Left renal pelvis (tissue), 4 donors: ENCODE measurements at places on chromosomes 7 and 10.
A peak's percentile ranks its signal among the peaks of the same experiment; 100 is the strongest.

GRCh38 chr7:46929359-46929758 is 652.6 kb downstream of the TNS3 start:
- DNase-seq = no peak

DNA sequence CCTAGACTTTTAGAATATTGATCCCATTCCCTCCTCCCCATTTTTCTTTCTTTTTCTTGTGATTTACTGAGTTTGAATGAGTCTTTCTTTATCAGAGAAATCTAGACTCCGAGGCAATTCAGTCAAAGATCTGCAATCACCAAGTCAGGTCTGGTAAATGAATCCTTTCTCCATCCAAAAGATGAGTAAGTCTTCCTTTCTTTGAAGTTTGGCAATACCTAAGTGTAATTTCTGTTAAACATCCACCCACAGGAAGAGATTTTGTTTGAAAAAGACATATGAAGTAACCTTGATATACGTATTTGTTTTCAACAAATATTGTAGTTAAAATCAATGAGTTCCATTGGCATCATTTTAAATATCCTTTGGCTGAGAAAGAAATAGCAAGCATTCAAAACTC is 58.3 kb downstream of the SLC39A12 start:
- no peak for DNase-seq

- no peak for DNase-seq
Observed at GRCh38 chr7:111752022-111752582, 189.8 kb upstream of the IMMP2L start.

DNA sequence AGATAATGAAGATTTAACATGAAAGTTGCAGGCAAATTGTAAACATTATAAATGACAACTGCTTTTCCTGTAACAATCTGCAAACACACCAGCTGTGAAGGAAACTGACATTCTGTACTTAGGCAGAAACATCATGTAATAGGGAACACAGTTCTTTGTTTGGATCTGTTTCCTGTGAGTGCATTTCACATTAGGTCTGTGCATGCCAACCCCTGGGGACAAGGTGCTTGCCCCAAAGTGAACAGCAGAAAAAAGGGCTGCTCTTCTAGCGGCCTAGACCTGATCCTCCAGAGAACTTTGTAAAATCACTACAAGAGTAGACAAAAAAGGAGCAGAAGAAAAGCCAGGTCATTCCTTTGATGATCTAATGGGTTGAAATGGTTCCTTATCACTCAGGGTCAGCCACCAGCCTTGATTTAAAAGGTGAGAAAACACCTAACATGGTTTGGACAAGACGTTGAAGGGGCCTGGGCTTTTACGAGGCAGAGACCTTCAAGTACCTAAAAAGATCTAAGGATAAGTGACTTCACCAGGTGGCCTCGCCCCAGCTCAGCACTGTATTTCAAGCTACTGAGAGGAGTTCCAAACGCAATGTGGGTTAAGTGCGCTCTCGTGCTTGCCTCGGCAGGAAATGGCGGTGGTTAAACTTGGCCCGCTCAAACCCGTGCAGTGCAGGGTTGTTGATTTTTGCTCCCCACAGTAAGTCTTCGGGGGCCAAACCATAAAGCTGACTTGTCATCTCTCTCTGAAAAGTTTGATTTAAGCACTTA is 249.7 kb downstream of the CREB5 start:
- DNase-seq = no peak

DNA sequence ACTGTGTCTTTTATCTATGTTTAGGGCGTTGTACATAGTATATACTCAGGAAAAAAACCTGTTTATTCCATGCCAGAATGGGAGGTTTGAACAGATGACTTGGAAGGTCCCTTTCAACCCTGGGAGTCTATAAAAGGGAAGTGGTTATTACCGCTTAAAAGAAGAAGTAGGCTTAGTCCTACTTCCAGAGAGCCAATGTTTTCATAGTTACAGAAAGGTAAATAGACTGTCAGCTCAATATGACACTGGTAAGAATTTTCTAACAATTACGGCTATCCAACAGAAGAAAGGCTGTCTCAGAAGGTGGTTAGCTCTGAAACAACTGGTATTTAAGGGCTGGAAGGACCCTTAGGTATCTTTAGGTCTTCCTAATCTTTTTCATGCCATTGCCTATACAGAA is 1.1 kb upstream of the TFAM start:
- no peak for DNase-seq

DNA sequence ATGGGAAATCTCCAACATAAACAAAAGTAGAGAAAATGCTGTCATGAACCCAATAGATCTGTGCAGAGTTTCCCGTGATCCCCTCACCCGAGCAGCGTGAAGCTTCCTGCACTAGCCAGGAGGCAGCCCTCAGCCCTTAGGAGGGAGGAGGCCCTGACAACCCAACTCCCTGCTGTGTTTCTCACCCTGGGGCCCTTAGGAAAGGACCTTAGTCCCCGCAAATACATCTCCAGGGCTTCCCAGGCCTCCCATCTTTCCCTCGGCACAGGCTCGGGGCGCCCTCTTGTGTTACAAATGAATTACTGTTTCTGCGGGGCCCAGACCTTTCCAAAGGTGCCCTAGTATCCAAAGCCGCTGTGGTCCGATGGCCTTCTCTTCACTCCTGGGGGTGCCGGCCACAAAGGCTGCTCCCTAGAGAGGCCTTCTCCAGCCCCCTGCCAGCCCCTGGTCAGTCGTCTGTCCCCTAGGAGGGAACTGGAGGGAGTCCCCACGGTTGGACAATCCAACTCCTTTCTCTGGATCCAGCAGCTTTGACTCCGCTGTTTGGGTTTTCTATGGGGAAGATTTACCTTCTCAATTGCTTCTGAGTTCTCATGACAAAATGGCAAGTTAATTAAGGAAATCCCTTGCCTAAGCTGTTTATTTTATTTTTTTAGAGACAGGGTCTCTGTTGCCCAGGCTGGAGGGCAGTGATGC is 49.9 kb upstream of the SH2B2 start:
- peak; percentile 26 for DNase-seq

DNA sequence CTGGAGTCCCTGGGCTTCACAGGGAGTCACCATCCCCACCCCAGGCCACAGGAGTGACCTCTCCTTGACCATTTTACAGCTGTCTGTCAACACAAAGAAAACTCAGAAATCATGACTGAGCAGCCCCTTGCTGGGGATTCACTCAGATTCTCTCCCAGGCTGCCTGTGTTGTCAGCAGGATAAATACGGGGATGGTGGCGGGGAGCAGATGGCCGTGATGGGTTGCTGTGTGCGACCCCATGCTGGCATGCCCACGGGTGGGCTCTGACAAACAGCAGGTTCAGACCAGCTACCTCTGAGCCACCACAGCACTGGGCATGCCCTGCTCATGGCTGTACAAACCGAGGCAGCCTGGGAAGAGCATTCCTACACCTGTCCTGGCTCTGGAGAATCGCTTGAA is 136.1 kb downstream of the SLIT1 start:
- DNase-seq = no peak

- DNase-seq = no peak
Observed at GRCh38 chr7:505171-505570, 14.5 kb downstream of the PDGFA start.

- no peak for DNase-seq
Observed at GRCh38 chr7:90312745-90313144, 8.4 kb downstream of the FAM237B start.

DNA sequence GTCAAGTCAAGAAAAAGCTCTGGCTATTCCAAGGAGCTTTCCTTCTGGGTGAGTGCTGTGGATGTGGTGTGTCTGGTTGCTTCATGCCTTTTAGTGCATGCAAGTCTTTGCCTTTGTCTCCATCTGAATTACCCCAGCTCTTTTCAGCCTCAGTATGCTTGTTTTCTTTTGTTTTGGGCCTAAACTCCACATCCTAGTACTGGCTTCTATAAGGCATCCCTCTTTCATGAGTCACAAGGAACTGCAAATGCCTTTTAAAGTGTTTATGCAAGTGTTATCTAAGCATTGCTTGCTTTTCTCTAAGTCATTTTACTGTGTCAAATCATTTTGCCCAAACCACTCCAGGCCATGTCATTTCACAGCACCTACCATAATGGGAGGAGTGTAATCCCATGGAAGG is 132.1 kb downstream of the PLCE1 start:
- DNase-seq = no peak

DNA sequence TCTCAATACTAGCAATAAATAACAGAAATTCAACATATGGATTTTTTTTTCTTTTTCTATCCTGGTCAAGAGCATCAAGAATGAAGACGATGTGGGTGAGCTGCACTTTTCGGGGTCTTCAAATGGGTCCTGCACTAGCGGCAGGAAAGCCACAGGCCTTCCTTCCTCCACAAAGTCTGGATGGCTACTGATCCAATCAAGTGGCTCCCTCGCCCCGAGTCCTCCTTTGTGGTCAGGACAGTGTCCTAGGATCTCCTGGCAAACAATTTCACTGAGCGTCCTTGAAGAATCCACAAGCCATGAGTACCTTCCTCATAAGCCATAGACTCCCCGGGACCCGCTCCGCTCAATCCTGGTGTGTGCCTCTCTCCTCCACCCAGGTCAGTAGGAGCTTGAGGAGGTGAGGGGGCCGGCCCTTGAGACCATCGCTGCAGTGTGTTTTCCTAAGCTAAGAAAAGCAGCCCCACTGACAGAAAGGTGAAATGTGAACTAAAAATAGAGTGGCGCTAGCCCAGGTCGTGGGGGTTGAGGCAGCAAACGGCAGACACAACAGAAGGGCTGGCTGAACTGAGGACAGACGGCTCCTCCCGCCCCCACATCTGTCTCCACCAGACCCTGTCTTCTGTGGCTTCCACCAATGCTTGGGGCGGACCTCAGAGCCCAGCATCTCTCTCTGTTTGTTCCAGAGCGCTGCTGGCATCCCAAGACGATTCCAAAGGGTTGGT is 202.3 kb downstream of the HERPUD2 start:
- DNase-seq = no peak

DNA sequence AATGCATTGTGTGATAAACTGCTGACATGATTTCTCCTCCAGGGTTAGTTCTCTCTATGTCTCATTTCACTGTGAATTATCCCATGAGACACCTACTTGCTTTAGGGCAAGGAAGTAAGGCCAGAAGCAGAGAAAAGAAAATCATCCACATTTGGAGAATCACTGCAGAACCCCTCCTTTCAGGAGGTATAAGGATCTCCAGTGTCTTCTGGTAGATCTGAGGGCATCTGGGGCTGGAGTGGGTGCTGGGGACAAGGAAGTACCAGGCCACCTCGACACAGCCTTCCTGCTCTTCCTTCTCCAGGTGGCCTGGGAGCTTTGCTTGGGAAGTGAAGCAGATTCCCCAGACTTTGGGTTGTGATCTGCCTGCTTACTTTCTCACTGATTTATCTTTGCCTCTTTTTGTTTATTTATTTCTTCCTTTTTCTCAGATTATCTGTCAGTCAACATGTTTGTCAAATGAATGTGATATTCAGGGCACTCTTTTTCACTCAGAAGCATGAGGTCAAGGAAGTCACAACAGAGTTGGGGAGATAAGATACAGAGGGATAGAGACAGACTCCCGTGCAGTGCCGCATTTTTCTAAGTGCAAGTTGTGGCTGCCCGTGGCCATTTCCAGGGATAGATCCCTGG is 12.4 kb upstream of the CAMK2G start:
- no peak for DNase-seq

DNA sequence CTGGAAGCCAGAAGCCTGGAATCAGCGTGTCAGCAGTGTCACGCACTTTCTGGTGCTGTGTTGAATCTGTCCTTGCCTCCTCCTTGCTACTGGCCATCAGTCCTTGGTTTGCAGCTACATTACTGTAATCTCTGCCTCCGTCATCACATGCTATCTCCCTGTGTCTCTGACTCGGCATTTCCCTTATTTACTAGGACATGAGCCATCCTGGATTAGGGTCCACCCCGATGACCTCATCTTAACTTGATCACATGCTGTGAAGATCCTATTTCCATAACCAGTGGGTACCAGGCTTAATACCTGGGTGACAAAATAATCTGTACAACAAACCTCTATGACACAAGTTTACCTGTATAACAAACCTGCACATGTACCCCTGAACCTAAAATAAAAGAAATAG is 518.0 kb upstream of the KLF6 start:
- no peak for DNase-seq

DNA sequence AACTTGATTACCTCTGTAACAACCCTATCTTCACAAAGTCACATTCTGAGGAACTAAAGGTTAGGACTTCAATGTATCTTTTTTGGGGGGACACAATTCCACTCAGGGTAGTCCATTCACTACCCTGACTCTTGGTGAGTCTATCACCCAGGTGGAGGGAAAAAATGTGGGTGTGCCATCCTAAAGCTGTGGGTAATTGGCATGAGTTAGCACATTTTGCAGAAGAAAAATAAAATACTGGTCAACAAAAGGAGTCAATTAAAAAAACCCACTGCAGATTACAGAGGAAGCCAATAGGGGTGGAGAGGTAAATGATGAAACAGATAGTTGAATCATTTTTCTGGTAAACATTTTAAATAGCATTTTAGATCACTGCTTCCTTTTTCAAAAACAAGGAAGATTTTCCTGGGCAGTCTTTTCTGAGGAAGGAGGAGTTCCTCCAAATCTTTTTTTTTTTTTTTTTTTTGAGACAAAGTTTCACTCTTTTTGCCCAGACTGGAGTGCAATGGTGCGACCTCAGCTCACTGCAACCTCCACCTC is 5.1 kb upstream of the BLVRA start:
- no peak for DNase-seq

GRCh38 chr7:104240401-104240800 is 32.6 kb upstream of the ORC5 start:
- DNase-seq = no peak

DNA sequence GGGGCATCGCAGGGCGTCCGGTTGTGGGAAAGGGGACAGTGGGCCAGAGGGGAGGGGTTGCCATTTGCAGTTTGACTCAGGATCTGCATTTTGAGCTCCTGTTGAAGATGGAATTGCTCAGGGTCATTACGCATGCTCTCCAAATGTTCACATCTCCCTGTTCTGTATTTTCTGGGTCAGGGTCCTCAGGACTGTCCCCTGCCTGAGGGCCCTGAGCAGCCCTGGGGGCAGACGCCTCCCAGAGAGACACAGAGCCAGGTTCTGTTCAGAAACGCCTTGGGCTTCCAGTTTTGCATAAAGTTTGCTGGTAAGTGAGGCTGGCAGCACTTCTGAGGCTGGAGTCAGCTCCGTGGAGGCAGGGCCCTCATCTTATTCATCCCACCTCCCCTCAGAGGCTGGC is 34.1 kb upstream of the NUB1 start:
- no peak for DNase-seq

DNA sequence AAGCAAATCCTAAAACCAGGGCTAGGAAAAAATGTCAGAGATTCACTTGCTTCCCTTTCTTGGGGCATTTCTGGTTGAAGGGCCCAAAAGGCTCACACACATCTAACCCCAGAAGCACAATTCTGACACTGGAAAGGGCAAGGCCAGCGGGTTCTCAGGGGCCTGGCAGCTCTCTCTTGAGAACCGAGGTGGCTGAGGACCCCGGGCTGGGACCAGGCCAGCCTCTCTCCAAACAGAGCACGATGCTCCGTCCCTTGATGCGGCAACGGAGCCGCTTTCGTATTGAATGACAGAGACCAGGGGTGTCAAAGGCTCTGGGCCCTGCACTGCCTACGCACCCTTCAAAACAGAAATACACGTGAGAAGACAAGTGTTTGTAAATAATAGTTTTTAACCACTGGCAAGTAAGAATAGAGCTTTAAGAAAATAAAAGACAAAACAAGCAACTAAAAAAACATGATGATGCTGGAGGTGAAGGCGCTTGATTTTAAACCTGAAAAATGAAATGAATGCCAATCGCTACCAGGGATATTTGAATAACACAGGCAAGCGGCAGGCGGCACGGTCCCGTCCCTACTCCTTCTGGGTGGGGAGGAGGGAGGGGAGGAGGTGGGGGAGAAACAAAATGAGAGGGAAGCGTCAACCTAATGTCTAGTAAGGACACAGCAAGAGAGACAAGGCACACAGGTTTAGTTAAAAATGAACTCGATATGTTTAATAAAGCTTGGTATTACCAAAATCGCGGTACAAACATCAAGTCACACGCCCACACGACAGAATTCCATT is 68.0 kb downstream of the SLC29A4 start:
- no peak for DNase-seq

- DNase-seq = no peak
Observed at GRCh38 chr7:139522830-139523198, 671 bp upstream of the CLEC2L start.
